ENCODE measurements at places on chromosomes 4 and X. TPM values are rescaled to one million over a fixed set of nuclear protein-coding genes. Genes with fewer than 3 reads are reported as not detected.

The BMP3 gene
- not detected for total RNA-seq

The NIPAL1 gene
- 1.2 TPM for total RNA-seq

The METAP1 gene
- 53.9 TPM for total RNA-seq

The CITED1 gene
- 0.92 TPM for total RNA-seq

The TMEM31 gene
- not detected for total RNA-seq

The FAAH2 gene
- not detected for total RNA-seq

The DACH2 gene
- not detected for total RNA-seq

The CFP gene
- 0.45 TPM for total RNA-seq

The ADRA2C gene
- 11.7 TPM for total RNA-seq

The PPEF2 gene
- not detected for total RNA-seq

The DCAF12L1 gene
- total RNA-seq, result not detected

The SMIM31 gene
- not detected for total RNA-seq

The AADAT gene
- 8.7 TPM for total RNA-seq

The ATP2B3 gene
- 0.06 TPM for total RNA-seq

The FRMD7 gene
- total RNA-seq, result not detected

The GAGE12E gene
- not detected for total RNA-seq

The FAM149A gene
- total RNA-seq, result 1.1 TPM

The ZFP42 gene
- total RNA-seq, result not detected

The RBMXL3 gene
- total RNA-seq, result not detected

The FGFBP2 gene
- not detected for total RNA-seq

The SERPINA7 gene
- total RNA-seq, result not detected

The PRRG3 gene
- total RNA-seq, result not detected

The SOD3 gene
- total RNA-seq, result not detected

The ZFX gene
- 12.4 TPM for total RNA-seq

The ARHGEF38 gene
- total RNA-seq, result not detected

The HSFX4 gene
- not detected for total RNA-seq

The PJA1 gene
- total RNA-seq, result 16.4 TPM

The COL4A6 gene
- 17.2 TPM for total RNA-seq

The KDM6A gene
- total RNA-seq, result 14.2 TPM

The EXOC1L gene
- total RNA-seq, result not detected

The EPHA5 gene
- total RNA-seq, result 0.41 TPM

The MND1 gene
- total RNA-seq, result 12.3 TPM

The RHOXF1 gene
- total RNA-seq, result not detected

The PRKG2 gene
- total RNA-seq, result 0.83 TPM

The ARMCX4 gene
- 0.43 TPM for total RNA-seq

The UGT2B17 gene
- not detected for total RNA-seq

The LRAT gene
- not detected for total RNA-seq

The CLDN22 gene
- not detected for total RNA-seq

The USP17L28 gene
- not detected for total RNA-seq

The FGB gene
- total RNA-seq, result 11.3 TPM

The RAI2 gene
- 0.12 TPM for total RNA-seq

The OTUD6A gene
- total RNA-seq, result not detected

The RBBP7 gene
- 163 TPM for total RNA-seq

The RNF128 gene
- not detected for total RNA-seq

The OSTC gene
- total RNA-seq, result 97.0 TPM

The AMBN gene
- not detected for total RNA-seq

The ENAM gene
- not detected for total RNA-seq

The ABCG2 gene
- total RNA-seq, result 22.4 TPM

The TRPC5OS gene
- not detected for total RNA-seq
